ENCODE measurements at places on chromosomes 2 and 18. TPM values are rescaled to one million over a fixed set of nuclear protein-coding genes. Genes with fewer than 3 reads are reported as not detected.

- DNase-seq: peak; percentile 81
Observed at GRCh38 chr2:235263205-235264120, 230.4 kb upstream of the AGAP1 start.

HRH4 gene
- total RNA-seq: not detected

DNA sequence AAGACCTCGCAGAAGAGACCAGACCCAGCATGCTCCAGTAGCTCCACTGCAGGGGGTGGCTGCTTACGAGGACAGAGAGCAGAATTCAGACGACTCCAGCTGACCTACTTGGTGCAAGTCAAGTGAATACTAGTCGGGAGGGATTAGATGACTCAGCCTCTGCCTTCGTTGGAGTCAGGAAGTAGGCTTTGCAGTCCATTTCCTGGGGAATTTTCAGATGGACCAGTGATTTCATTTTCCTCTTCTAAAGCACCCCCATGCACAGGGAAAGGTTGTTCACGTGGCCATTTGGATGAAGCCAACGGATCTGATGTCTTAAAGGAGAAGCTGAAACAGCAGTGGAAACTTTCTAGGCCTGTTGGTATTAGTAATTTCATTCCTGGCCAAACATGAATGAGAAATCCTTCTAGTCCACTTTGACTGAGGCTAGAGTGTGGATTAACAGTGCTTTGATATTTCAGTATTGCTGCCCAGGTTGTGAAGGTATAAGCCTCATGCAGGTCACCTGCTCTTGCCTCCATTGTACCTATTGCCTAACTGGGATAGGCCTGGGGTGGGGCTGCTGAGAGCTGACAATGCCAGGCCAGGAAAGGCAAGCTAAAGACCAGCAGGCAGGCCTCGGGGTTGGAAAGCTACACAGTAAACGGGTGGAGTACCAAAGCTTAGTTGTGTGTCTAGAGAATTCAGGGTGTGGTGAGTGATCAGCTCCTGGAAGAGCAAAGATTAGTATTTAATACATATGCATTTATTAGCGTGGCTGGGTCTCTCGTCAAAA is 117.6 kb upstream of the FOSL2 start:
- peak; percentile 79 for DNase-seq

BOK gene
- total RNA-seq: 41.5 TPM

GRCh38 chr2:84817239-84817655 is 63.6 kb downstream of the TRABD2A start:
- no peak for DNase-seq

- DNase-seq: no peak
Observed at GRCh38 chr18:22230471-22230945, 61.1 kb downstream of the GATA6 start.

- no peak for DNase-seq
Observed at GRCh38 chr2:236857781-236858180, 227.9 kb upstream of the COPS8 start.

SLC9A2 gene
- total RNA-seq: 1.4 TPM

DNA sequence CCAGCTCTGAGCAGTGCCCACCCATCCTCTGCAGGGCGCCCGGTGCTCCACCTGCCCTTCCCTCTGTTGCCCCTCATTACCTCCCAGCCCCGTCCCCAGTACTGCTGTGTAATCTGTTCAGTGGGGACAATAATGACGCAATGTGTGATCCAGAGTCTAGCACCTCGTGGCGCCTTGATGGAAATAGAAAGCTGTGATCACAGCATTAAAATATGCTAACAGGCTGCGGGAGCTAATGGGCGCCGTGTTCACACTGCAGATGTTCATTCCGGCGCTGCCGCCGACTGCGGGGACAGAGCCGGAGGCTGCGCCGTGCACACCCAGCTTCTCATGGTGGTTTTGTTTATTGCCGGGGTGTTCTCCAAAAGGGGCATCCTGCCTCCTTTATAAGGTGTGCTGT is 235.2 kb downstream of the LDLRAD4 start:
- no peak for DNase-seq

GRCh38 chr18:50199346-50199855 is 4.5 kb upstream of the MYO5B start:
- no peak for DNase-seq

GRCh38 chr2:192940767-192941166 is 746.0 kb upstream of the TMEFF2 start:
- DNase-seq: no peak
